B cell (primary cell): ENCODE measurements at places on chromosomes 4 and X. TPM values are rescaled to one million over a fixed set of nuclear protein-coding genes. Genes with fewer than 3 reads are reported as not detected.

CXCL6 gene
- not detected in 2 replicates for total RNA-seq

CYLC1 gene
- total RNA-seq = not detected in 2 replicates

NXF3 gene
- not detected in 2 replicates for total RNA-seq

ARHGAP36 gene
- not detected in 2 replicates for total RNA-seq
